Thoracic aorta (tissue), 2 donors: ENCODE measurements at places on chromosomes 12 and 14.

DNA sequence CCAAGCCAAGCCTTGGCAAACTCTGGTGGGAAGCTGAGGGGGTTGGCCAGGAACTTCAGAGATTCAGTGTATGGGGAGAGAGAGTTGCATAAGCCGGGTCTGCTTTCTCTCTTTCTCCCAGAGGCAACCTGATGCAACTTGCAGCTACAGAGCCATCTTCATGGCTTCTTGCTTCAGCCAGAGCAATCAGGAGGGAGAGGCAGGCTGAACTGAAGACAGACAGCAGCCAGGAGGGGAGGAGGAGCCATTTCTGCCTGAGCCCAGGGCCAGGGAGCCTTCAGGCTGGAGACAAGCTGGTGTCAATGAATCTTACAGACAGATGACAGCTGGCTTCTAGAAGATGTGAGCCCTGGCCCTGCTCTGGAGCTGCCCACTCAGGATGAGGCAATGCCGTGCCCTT lies 18.7 kb downstream of the NPC2 start:
- no peak for DNase-seq

- no peak for DNase-seq
Observed at GRCh38 chr12:5884866-5885265, 60.2 kb downstream of the ANO2 start.

- no peak for DNase-seq
Observed at GRCh38 chr12:71594214-71594948, 69.3 kb downstream of the ZFC3H1 start.

DNA sequence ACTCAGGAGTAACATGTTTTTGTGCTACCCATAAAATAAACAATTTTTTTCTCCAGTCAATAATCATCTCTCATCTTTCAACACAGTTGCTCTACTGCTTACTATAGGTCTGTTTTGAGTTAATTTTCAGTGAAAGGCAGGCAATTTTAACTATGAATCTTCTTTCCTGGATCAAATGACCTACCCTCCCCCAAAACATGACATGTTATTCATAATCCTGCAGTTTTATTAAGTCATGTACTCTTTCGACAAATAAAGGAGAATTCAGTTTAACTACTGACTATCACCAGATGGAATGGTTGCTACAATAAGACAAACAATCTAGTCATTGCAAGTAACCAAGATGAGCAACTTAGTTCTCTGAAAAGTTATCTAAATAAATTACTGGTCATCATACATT lies 106.0 kb upstream of the FAR2 start:
- no peak for DNase-seq

GRCh38 chr12:92993259-92993658 lies 64.2 kb upstream of the EEA1 start:
- DNase-seq: no peak

DNA sequence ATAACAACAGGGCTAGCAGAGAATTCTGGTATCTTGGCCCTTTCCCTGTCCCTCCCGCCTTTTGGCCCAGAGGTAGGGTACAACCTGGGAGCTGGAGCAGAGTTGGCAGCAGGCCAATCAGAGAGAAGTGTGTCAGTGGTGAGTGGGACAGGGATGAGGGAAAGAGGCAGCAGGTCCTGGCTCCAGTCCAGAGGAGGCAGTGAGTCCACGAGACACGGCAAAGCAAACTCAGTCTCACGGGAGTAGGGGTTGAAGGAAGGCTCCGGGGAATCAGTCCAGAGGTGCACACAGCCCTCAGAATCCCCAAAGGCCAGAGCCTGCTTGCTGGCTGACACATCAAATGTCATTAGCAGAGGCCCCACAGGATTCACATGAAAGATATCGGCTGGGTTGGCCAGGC lies 7.3 kb downstream of the PAN2 start:
- DNase-seq: no peak

- no peak for DNase-seq
Observed at GRCh38 chr12:49952391-49953055, 2.0 kb downstream of the AQP2 start.

DNA sequence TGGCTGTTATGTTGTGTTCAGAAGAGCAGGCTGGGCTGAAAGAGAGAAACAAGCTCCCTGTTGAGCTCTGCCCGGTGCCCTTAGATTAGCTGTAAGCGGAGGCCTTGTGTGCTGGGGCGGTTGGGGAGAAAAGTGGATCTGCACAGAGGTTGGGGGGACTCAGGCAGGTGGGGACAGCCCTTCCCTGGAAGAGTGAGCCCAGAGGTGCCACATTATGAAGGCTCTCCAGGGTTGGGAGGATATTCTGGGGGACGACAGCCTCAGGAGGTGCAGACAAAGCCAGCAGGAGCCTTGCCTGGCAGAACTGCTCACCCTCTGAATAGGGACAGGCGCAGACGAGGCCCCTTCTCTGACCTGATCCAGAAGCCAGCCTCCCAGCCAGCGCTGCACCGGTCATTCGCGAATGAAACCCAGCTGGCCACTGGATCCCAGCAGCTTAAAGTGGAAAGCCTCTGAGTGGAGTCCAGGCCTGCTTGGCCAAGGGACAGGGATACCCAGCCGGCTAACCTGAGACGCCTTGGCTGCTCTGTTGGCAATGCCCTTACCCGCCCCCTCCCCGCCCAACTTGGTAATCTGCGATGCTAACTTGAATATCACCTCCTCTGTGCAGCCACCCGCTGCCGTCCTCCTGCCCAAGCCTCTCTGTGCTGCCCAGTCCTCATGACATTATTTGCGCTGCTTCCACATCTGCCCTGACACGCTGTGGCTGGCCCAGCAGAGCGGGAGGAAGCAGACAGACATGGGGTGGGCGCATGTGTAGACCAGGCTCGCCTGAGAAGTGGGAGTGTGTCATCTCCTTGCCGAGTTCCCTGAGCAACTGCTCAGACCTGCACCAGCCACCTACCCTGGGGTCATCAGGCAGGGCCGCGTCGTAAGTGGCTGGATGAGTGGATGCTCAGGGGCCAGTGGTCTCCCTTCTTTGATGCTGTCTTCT lies 5.6 kb downstream of the HIP1R start:
- DNase-seq: no peak

- no peak for DNase-seq
Observed at GRCh38 chr14:24390701-24391468, 7.9 kb upstream of the NYNRIN start.

- DNase-seq: no peak
Observed at GRCh38 chr12:46222636-46223035, 46.2 kb downstream of the SLC38A1 start.

- DNase-seq: no peak
Observed at GRCh38 chr12:117523971-117524370, 162.5 kb upstream of the NOS1 start.

DNA sequence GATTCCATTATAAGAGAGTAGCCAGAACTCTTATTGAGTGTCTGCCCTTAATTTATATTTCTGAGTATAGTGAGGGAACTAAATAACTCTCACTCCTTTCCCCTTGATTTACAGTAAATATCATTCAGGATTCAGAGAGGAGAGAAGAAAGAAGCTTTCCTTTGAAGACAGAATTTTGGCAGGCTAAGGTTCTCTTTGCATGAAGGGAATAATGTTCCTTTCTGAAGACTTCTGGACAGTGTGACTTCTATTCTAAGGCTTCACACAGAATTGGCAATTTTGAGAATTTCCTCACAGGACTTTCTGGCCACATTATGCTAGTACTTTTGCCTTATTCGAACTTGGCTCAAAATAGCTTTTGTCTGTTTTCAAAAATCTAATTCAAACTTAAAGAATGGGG lies 352.2 kb upstream of the FBXO33 start:
- no peak for DNase-seq

GRCh38 chr12:1583421-1584078 lies 10.8 kb downstream of the FBXL14 start:
- DNase-seq: no peak

DNA sequence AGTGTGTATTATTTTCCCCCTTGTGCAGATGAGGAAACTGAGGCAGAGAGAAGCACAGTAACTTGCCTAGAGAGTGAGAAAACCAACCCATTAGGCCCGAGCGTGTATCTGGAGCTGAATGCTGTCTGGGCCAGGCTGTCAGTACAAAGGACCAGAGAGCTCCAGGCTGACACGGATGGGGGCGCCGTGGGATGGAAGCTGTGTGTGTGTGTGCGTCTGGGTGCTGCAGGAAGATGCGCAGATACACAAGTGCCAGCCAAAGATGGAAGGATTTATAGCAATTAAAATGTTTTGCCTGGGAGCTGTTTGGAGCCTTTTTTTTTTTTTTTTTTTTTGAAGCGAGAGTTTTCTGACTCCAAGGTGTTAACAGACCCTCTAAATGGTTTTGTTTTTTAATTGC lies 53.7 kb upstream of the GPATCH2L start:
- DNase-seq: no peak

- no peak for DNase-seq
Observed at GRCh38 chr12:11884706-11885105, 186.0 kb upstream of the BCL2L14 start.

DNA sequence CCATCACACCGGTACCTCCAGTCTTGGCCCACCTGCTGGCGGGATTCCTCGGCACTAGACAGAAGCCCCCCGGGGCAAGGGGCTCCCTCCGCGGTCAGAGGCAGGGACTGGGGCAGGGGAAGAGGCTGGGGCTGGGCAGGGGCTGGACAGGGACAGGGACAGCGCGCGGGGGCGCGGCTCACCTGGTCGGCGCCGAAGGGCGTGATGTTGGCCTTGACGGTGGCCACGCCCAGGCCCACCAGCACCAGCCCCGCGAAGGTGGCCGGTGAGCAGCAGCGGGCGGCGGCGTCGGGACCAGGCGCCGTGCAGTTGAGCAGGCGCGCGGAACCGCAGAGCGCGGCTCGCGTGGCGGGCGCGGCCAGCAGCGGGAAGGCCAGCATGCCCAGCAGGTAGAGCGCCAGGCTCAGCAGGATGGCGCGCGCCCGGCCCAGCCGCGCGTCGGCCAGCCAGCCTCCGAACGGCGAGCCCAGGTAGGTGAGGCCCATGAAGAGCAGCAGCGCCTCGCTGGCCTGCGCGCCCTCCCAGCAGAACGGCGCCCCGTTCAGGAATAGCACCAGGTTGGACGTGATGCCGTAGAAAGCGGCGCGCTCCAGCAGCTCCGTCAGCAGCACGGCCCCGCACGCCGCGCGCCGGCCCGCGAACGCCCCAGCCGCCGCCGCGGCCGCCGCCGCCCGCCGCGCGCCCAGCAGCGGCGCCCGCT lies 392 bp downstream of the SLC15A4 start:
- no peak for DNase-seq

- DNase-seq: no peak
Observed at GRCh38 chr12:65858831-65859230, 34.5 kb downstream of the HMGA2 start.

DNA sequence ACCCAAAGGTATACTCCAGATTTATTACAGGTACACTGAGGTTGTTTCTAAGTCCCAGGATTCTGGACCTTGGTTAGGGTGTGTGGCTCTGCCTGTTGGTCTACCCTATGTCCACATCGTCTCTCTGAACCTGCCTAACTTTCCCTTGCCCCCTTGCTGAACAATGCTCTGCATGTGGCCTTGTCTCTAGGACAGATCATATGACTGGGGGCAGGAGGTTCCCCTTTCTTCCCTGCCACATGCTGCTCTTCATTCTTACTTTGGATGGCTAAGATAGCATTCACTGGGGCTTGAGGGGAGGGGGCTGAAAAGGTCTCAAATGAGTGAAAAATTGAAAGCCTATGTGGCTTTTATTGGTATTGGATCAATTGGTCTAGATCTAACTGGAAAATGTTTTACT lies 49.2 kb downstream of the MBIP start:
- DNase-seq: no peak

- no peak for DNase-seq
Observed at GRCh38 chr12:82862069-82862841, 175.5 kb downstream of the TMTC2 start.

DNA sequence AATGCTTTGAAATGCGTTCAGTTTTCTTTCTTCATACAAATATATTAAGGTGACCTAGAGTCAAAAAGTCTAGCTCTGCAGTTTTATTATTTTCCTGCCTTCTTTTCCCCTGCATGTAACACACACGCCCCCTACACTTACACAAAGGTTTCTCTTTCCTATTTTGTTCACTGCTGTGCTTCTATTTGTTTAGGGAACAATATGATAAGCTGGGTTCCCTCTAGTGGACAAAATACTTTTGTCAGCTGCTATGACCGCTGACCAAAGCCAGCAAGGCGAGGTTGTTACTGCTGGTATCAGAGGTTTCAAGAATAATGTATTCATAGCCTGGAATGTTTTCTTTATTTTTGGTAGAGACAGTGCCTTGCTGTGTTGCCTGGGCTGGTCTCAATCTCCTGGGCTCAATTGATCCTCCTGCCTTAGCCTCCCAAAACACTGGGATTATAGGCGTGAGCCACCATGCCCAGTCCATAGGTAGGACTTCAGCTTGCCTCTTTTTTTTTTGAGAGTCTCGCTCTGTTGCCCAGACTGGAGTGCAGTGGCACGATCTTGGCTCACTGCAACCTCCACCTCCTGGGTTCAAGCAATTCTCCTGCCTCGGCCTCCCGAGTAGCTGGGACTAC lies 33.4 kb downstream of the FNTB start:
- no peak for DNase-seq

- DNase-seq: no peak
Observed at GRCh38 chr14:68651652-68652432, 141.0 kb downstream of the ZFP36L1 start.

DNA sequence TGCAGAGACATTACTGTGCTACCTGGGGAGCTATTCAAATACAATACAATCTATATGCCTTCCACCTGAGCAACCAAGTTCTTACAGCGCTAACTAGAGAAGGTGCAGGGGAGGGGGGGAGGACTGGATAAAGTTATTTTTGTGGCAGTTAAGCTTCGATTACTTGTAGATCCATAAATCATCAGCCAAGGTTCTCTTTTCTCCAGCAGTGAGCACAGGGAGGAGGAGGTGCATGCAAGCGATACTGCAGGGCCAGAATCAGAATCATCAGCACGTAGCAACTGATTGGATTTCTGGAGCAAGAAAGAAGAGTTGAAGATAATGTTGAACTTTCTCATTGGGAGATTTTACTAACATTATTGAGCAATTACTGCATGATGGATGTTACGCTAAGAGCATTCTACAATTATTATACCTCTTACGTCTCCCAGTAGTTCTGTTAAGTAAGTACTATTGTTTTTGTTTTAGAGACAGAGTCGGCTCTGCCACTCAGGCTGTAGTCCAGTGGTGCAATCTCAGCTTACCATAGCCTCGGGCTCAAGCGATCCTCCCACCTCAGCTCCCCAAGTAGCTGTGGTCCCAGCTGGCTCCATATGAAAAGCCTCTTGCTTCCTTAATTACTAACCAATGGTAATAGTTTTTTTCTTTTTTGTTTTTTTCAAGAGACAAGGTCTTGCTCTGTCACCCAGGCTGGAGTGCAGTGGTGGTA lies 74.6 kb upstream of the EEA1 start:
- no peak for DNase-seq

DNA sequence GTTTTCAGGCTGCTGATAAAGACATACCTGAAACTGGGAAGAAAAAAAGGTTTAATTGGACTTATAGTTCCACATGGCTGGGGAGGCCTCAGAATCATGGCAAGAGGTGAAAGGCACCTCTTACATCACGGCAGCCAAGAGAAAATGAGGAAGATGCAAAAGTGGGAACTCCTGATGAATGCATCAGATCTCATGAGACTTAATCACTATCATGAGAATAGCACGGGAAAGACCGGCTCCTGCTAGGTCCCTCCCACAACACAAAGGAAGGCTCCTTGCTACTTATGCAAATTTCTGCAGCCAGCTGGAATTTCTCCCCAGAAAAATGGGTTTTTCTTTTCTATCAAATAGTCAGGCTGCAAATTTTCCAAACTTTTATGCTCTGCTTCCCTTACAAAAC lies 174.1 kb upstream of the RMST start:
- no peak for DNase-seq
